Left colon (tissue), 2 donors: ENCODE measurements at places on chromosomes 2 and 18. TPM values are rescaled to one million over a fixed set of nuclear protein-coding genes. Genes with fewer than 3 reads are reported as not detected.

Gene ARHGEF33
- 0.37 TPM for total RNA-seq

Gene WDR75
- total RNA-seq = 18.0 TPM

Gene ST8SIA3
- total RNA-seq = 0.14 TPM

Gene RAB31
- total RNA-seq = 6.0 TPM

Gene NFE2L2
- total RNA-seq = 94.1 TPM

Gene GPBAR1
- total RNA-seq = 1.8 TPM

Gene SCYGR4
- not detected for total RNA-seq

Gene EHD3
- 1.2 TPM for total RNA-seq

Gene TMEM17
- 0.84 TPM for total RNA-seq

Gene NDUFS1
- 190 TPM for total RNA-seq

Gene SPDYA
- total RNA-seq = 1.6 TPM

Gene PROKR1
- not detected for total RNA-seq

Gene DNMT3A
- 27.8 TPM for total RNA-seq

Gene CHRNG
- not detected for total RNA-seq
